ENCODE measurements at places on chromosomes 5 and 9.
A peak's percentile ranks its signal among the peaks of the same experiment; 100 is the strongest.

GRCh38 chr5:56749842-56750241, 65.5 kb upstream of the MAP3K1 start:
- DNase-seq, result no peak

DNA sequence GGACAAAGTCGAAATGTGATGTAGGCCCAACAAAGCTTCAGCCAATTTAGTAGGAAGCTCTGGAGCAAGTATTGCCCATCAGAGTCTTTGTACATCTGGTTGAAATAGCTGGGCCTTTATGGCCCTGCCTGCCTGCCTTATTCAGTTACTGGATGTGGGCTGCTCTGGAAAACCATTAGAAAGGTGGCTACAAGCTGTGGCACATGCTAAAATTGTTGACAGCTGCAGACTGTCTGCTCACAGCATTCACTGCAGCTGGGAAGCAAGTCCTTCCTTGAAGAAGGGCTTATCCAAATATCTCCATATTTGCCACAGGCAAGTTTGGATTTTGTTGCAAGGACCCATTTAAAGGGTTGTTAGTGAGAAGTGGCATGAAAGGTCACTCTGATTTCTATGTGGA, 24.4 kb downstream of the SMIM15 start:
- DNase-seq, result no peak

GRCh38 chr9:133375116-133375723, 640 bp downstream of the SURF4 start:
- DNase-seq, result no peak

DNA sequence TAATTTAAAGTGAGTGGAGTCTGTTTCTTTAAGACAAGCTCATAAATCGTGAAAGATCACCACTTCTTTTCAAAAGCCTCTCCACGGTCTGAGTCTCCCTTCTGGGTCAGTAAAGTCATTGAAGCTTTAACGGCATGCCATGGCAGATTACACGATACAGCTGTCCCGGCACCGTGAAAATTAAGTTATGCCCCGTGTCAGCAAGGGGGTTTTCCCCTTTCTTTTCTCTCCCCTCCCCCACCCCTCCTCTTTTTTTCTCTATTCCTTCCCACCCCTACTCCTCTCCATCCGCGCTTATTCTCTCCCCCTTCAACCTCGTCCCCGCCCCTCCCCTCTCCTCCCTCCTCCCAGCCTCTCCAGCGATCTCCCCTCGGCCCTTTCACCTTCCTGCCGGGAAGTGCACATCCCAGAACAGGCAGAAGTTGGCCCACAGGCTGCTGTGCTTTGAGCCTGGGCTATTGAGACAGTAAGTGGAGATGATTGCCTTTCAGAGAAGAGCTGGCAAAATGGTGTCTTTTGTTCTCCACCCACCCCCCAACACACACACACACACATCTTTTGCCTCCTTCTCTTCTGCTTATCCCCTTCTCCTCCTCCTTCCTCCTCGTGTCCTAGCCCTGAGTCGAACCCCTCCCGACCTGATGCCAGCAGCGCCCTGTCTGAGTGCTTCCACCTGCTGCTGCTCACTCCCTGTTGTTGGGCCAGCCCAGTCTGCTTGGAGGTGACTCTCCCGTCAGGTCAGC, 44.1 kb downstream of the GAS1 start:
- no peak for DNase-seq

- no peak for DNase-seq
These were observed 267.5 kb downstream of the ZSWIM6 start for GRCh38 chr5:61599370-61600122.

GRCh38 chr9:98381311-98382103, 126.1 kb upstream of the TBC1D2 start:
- no peak for DNase-seq

DNA sequence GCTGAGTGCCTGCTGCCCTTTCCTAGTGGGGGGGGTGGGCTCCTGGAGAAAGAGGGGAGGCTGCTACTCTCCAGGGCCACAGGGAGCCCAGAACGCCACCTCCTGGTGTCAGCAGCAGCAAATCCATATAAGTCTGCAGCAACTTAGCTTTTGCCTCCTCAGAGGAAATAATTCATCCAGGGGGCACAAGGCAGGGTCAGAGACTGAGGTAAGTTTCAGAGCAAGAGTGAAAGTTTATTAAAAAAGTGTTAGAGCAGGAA, 4.0 kb upstream of the CLPTM1L start:
- no peak for DNase-seq

GRCh38 chr9:37899041-37899440, 4.9 kb downstream of the SLC25A51 start:
- DNase-seq, result no peak

DNA sequence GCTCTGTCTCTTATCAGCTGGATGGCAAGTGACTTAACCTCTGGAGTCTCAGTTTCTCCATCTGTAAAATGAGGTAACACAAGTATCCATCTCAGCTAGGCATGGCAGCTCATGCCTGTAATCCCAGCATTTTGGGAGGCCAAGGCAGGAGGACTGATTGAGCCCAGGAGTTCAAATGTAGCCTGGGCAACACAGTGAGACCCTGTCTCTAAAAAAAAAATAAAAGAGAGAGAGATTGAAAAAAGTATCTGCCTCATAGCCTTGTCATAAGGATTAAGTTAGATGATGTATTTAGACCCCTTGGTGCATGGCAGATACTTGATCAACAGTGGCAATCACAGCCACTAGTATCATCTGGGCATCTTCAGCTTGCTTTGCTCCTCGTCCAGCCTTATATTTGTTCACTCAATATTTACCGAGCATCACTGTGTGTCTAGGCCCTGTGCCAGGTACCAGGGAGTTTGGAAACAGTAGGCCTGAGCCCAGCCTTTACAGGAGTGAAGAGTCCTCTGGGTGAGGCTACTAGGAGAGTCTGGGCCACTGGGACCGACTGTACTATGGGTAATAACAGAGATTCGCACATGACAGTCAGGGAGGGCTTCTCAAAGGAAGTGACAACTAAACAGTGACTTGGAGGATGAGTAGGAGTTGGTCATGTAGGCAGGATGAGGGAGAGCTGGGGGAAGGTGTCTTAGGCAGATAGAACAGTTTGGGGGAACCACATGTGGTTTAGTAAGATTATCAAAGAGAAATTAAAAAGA, 34.2 kb downstream of the CORO2A start:
- DNase-seq, result peak; percentile 78

GRCh38 chr9:133553973-133554713, 19.6 kb downstream of the ADAMTSL2 start:
- DNase-seq, result no peak

DNA sequence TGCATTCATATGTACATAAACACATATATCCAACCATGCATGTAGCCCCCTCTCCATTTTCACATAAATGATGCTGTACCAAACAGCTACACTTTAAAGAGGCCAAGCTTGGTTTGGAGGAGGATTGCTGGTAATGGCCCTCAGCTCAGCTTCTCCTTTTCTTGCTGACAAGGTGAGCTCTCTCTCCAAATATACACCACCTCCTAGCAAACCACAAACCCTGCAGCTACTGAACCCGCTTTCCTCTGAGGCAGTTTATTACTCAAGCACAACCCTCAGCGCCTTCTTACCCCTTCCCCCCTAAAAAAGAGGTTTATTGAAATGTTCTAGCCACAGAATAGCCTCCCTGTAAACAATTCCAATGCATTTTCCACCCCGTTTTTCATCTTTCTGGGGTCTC, 54.0 kb downstream of the ALG2 start:
- no peak for DNase-seq

DNA sequence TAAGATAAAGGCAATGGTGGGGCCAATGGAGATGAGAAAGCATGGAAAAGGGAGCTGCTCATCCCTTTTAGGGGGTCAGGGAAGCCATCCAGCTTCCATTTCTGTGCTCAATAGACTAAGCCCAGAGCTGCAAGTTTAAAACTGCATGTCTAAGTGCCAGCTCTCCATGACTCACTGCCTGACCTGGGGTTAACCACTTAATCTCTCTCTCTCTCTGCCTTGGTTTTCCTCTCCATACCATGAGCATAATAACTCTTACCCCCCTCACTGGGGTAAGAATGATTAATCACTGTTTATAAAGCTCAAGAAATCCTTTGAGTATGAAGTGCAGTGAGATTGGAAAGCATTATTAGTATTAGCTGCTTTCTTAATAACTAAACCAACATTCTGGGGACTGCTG, 1382.4 kb upstream of the WWC1 start:
- no peak for DNase-seq

GRCh38 chr5:178203670-178204181, 607 bp upstream of the HNRNPAB start:
- no peak for DNase-seq

- no peak for DNase-seq
These were observed 439.3 kb upstream of the ZNF608 start for GRCh38 chr5:125185740-125186139.
